ENCODE measurements at places on chromosomes 11 and 22.

DNA sequence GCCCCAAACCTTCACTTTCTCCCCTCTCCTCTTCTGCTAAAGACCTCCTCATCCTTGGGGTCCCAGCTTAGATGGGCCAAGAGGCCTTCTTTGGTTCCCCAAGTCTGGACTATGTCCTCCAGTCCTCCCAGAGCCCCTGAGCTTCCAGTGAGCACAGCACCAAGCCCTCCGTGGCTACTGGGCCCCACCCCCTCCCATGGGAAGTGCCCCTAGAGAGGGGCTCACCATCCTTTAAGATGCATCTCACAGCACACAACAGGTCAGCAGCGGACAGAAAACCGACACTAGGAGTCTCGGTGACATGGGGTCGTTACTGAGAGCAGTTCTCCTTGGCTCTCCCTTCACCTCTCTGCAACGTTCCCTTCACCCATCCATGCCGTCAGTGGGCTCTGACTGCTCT lies 2.7 kb downstream of the LRRC32 start:
- ATAC-seq, result no peak

DNA sequence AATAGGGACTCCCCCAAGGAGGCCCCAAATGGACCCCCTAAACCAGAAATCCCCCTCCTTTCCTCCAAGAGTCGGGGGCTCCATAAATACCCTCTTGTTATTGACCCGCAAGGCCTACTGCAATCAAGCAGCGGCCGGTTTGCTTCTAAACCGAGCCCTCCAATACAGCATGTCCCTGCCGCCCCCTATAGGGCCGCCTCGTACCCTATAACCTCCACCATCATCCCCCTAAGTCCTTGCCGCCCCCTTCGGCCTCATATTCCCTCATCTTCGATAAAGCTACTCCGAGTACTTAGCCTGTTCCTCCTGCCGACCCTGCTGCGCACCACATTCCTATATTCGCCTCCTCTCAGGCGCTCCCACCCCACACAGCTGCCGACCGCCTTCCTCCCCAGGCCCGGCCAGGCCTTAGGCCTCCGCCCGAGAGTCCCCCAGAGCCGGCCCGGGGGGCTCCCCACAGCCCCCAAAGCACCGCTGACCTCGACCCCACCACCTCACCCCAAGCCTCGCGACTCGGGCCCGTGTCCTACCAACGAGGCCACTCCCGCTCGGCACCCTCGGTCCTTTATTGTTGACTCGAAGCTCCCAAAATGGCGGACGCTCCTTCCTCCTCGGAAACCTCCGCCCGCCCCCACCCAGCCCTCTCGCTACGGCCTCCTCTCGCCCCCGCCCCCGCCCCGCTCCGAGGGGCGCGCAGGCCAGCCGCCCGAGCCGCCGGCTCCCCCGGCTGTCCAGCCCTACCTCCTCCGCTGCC lies 430 bp downstream of the DDX6 start:
- ATAC-seq, result peak; percentile 56

- ATAC-seq, result no peak
Measured at GRCh38 chr11:61279934-61280659, 15.0 kb downstream of the VWCE start.

DNA sequence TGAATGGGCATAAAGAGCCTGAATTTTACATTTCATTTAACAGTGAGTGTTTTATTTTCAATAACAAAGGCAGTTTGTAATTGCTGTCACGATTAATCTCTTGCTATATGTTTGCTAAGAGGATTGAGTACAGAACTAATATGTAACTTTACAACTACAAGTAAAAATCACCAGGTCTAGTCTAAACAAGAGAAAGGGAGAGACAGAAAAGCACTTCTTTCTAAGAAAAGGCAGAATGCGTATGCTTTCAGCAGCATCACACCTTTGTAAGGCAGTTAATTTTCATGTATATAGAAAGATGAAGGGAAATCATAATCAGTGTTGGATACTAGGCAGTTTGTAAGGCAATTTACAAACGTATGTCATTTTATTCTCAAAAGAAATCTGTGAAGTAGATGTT lies 169.8 kb downstream of the NELL1 start:
- ATAC-seq, result no peak

GRCh38 chr11:63613517-63614135 lies 607 bp downstream of the PLAAT3 start:
- ATAC-seq, result peak; percentile 64

- peak; percentile 36 for ATAC-seq
Measured at GRCh38 chr11:14973621-14974514, 1.7 kb upstream of the CALCA start.

GRCh38 chr11:7582338-7582985 lies 68.7 kb downstream of the PPFIBP2 start:
- ATAC-seq, result no peak

DNA sequence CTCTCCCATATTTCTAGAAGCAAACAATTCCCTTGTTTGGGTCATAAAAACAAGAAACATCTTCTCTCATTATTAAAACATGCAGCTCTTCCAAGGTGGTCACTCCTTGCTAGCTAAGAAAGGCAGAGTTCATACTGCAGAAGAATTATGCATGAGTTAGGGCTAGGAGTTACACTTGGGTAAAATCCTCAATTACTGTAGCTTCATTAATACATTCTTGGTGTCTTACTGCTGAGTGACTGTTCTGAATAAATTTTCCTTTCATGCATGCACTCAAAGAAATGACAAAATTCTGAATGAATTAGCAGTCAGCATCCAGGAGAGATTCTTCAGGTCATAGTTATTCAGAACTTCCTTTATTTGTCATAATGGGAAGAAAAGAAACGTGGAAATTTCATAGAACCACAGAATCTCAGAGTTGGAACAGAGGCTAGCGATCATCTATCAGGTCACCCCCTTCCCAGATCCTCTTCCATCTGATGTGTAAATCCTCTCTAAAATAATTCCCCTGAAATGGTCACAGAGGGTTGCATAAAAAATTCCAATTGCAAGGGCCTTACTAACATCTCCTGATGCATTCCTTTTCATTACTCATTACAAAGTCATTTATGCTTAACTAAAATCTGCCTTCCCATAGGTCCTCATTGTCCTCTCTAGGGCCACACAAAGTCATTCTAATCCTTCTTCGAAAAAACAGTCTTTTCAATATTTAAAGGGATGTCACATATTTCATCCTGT lies 771.5 kb downstream of the DLG2 start:
- ATAC-seq, result peak; percentile 70

GRCh38 chr11:115157247-115157646 lies 347.0 kb downstream of the CADM1 start:
- ATAC-seq, result no peak

- no peak for ATAC-seq
Measured at GRCh38 chr11:80899381-80899780, 1458.6 kb upstream of the TENM4 start.

- ATAC-seq, result peak; percentile 84
Measured at GRCh38 chr22:47835726-47836125, 1073.3 kb downstream of the TBC1D22A start.

DNA sequence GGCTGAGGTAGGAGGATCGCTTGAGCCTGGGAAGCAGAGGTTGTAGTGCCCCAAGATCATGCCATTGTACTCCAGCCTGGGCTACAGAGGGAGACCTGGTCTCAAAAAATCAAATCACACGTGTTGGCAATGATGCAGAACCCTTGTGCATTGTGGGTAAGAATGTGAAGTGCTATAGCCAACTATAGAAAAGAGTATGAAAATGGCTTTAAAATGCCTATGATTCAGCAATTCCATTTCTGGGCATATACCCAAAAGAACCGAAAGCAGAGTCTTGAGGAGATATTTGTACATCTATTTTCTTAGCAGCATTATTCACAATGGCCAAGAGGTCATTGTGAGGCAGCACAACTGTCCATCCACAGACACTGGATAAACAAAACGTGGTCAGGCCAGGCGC lies 2.6 kb upstream of the FADS3 start:
- ATAC-seq, result no peak

DNA sequence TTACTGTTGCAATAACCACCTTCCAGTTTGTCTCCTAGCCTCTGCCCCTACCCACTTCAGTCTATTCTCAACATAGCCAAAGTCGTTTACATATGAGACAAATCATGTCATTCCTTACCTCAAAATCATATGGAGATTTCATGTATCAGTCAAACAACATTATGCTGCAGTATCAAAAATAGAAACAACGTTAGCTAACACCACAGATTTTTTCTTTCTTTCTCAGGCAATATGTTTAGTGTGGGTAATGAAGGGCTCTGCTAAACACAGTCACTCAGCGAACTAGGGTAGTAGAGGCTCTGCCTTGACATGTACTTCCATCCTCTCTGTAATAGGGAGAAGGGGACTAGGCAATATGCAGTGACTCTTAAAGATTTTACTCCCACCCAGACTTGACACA lies 141.3 kb upstream of the DDI1 start:
- ATAC-seq, result no peak

DNA sequence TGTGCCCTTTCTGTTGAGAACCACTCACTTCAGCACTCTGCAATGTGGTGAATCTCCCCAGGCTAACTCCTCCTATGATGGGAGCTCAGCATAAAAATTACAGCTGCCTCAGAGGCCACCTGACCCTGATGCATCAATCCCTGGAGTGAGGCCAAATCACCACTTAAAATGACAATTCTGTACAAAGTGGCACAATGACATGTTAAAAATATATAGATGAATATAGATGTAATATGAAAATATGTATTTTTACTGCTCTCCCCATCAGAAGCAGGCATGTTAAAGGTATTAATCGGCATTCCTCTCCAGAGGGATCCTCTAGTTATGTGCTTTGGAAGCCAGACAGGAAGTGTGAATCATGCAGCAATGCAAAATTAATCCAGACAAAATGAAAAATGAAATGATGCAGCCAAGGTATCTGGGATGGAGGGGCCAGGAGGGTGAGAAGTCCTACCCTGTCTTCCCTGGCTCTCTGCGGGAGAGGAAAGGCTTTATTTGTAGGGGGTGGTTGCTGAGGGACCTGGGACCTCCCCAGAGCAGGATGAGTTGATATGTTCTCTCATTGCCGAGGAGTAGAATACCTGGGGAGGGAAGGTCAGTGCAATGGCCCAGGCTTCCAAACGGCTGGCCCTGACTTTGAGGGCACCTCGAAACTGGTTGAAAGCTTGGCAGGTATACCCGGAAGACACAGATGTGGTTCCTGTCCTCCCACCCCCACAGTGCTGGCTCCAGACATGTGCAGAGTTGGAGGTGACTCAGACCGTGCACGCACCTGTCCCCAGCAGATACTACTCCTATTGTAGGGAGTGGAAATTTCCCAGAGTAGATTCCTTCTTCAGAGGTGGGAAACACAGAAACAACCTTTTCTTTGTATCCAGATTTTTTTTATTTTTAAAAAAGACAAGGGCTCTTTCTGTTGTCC lies 347.9 kb upstream of the NCAM1 start:
- ATAC-seq, result peak; percentile 88

DNA sequence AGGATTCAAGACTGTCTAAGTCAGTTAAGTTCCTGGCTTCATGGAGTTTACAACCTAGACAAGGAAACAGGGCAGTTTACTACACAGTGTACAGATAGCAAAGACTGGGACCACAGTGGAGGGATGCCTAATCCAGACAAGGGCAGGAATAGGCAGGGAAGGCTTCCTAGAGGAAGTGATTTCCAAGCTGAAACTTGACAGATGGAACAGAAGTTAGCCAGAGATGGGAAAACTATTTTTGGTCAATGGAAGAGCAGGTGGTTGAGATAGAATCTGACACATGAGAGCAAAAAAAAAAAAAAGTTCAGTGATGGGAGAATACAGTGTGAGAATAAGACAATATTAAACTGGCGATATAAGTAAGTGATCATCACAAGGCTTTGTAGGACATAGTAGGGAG lies 1.3 kb downstream of the COA4 start:
- no peak for ATAC-seq

GRCh38 chr11:65411681-65412070 lies 10.9 kb upstream of the NEAT1 start:
- ATAC-seq, result no peak

DNA sequence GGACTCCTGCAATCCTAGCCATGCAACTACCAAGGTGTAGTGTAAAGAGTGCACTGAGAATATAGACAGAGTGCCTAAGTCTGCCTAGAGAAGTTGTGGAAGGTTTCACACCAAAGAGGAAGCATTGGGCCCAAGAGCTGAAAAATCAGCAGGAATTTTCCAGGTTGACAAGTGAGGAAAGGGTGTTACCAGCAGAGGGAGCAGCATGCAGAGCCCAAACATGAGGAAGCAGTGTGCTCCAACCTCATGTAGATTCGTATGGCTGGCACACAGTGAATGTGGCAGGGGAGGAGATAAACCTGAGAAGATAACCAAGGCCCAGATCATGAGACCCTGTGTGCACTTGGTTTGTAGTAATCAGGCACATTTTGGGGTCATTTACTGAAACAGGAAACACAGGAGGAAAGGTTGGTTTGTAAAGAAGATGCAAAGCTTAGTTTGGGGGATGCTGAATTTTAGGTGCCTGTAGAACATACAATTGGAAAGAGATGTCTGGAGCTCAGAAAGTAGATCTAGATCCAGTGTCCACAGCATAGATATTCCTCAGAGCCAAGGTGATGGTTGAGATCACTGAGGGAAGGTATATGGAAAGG lies 1.7 kb downstream of the HPX start:
- peak; percentile 85 for ATAC-seq

DNA sequence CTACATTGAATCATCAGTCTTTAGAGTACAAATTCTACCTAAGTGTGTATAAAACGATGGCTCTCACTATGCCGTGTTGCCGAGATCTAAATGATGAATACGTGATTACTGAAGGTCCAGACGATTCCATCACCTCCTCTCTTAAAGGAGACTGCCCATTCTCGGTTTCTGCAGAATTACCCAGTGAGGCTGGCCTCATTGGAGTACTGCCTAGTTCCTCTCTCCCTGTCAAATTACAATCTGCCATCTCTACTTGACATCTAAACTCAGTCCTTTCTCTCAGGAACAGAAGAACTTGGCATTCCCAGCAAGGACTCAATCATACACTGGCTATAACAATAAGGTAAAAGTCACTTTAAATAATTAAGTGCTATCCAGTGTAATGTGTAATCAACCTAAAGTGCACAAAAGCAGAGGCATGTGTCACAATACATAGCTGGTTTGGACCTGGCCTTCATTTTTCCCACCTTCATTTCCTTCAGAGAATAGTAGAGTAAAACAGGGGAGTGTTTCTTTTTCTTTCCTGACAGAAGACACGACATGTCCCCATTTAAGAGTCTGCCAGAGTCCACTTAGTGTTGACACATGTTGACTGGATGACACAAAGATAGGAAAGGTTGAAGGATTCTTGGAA lies 634.1 kb downstream of the LRRC4C start:
- no peak for ATAC-seq

GRCh38 chr11:67612751-67613150 lies 6.0 kb downstream of the NDUFV1 start:
- no peak for ATAC-seq

GRCh38 chr11:75275581-75275980 lies 35.0 kb downstream of the TPBGL start:
- ATAC-seq, result no peak

- ATAC-seq, result no peak
Measured at GRCh38 chr11:1335811-1336761, 26.7 kb upstream of the TOLLIP start.

DNA sequence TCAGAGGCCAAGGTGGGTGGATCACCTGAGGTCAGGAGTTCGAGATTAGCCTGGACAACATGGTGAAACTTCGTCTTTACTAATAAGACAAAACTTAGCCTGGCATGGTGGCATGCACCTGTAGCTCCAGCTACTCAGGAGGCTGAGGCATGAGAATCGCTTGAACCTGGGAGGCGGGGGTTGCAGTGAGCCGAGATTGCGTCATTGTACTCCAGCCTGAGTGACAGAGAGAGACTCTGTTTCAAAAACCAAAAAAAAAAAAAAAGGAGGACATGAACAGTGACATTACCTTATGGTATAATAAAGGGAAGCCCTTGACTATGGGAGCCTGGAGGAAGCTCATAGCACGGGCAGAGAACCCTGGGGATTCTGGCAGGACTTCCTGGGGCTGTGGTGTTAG lies 16.5 kb upstream of the PLEKHB1 start:
- ATAC-seq, result no peak

All from SK-N-SH treated with all-trans-retinoic acid at 6 μM for 48 hours (cell line).